ENCODE measurements at places on chromosomes 5 and 9. TPM values are rescaled to one million over a fixed set of nuclear protein-coding genes. Genes with fewer than 3 reads are reported as not detected.

GRCh38 chr9:18362901-18363685, 110.9 kb upstream of the ADAMTSL1 start:
- DNase-seq: no peak
- no peak overlapping the region for H3K4me3 ChIP-seq
- no peaks in the 10 kb centered on the region for H3K27me3 ChIP-seq
- H3K4me1 ChIP-seq: no peaks in the 10 kb centered on the region
- no peak overlapping the region for H3K27ac ChIP-seq
- no peaks in the 10 kb centered on the region for H3K36me3 ChIP-seq

Gene TXNDC8
- not detected for total RNA-seq

DNA sequence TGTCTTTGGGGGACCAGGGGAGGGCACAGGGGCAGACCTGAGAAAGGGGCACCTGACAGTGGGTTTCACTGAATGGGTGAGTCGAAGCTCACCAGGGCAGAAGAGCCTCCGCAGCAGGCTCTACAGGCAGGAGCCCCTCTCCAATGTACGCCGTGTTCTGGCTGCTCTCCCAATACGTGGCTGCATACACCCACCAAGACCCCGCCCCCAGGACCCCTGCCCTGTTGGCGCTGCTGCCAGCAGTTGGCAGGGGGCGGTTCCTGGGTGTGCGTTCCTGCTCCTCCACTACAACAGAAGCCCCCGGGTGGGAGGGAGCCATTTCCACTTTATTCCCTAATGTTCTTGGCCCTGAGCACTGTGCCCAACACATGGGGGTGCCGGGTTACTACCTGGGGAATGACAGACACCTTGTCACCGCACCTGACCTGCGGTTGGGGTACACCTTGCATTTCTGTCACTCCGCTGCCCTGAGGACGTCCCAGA, 30.3 kb downstream of the SARDH start:
- H3K27me3 ChIP-seq: no peaks in the 10 kb centered on the region
- no peak overlapping the region for H3K27ac ChIP-seq
- no peaks in the 10 kb centered on the region for H3K36me3 ChIP-seq
- no peak overlapping the region for H3K4me3 ChIP-seq

Gene C5orf52
- not detected for total RNA-seq

Gene GPX3
- 0.58 TPM for total RNA-seq

Gene SIT1
- total RNA-seq: 18.4 TPM

DNA sequence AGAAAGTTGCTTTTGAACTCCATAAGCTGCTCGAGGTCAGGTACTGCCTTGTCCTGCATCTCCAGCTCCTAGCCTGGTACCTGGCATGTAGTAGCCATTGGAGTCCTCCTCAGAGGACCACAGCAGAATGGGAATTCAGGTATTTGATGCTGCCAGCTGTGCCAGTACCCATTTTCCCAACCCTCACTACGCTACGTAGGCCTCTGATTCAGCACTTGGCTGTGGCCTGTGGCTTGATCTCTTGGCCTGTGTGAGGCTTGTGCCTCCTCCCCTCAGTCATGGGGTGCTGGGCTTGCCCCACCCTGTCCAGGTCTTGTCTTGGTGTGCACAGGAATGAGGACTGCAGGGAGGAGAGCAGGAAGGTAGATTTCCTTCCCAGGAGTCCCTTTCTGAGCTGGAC, 11.8 kb downstream of the OTULIN start:
- peaks cover 43% of the 10 kb centered on the region for H3K36me3 ChIP-seq
- peak overlapping the region; percentile 48 for H3K27ac ChIP-seq
- peak overlapping the region; percentile 12 for H3K4me3 ChIP-seq
- no peaks in the 10 kb centered on the region for H3K27me3 ChIP-seq
- DNase-seq: no peak
- peaks cover 31% of the 10 kb centered on the region for H3K4me1 ChIP-seq

DNA sequence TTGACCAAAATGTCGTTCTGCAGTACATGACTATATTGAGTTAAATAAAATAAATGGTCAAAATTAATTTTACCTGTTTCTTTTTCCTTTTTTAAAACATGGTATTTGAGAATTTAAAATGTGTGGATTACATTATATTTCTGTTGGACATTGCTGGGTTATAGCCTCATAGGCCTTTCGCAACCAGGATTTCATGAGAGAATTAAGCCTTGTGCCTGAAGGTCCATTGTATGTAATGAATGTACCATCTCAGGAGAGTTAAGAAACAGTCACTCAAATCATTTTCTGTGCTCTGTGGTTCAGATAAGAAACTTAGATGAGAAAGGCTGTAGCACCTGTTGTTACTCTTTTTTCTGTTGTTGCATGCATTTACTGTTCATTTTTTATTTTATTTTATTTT, 103.5 kb downstream of the ANGPTL2 start:
- no peaks in the 10 kb centered on the region for H3K4me1 ChIP-seq
- no peak overlapping the region for H3K4me3 ChIP-seq
- no peak overlapping the region for H3K27ac ChIP-seq
- no peaks in the 10 kb centered on the region for H3K27me3 ChIP-seq

Gene NMUR2
- total RNA-seq: not detected

DNA sequence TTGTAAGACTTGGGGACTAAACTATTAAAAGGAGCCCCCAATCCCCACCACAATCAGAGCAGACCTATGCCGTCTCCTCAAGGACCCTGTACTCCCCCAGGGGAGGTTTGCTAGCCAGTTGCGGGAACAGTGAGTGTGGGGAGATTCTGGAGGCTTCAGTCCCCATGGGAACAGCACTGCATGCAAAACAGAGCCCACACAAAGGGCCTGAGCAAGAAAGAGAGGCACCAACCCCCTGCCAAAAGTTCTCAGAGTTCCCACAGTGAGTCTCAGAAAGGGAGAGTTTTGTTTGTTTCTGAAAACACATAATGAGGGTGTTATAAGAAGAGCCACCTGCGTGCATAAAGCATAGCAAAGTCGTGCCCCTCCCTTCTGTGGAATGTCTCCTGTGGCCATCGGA, 56.6 kb downstream of the CFAP90 start:
- H3K27ac ChIP-seq: no peak overlapping the region
- no peak overlapping the region for H3K4me3 ChIP-seq
- DNase-seq: no peak

Measured in CD4-positive, alpha-beta T cell (primary cell).